ENCODE measurements at places on chromosomes 6 and 20.

- no peaks in the 10 kb centered on the region for H3K27me3 ChIP-seq
- H3K4me1 ChIP-seq = peaks cover 16% of the 10 kb centered on the region
- peaks cover 5% of the 10 kb centered on the region for H3K36me3 ChIP-seq
- H3K4me3 ChIP-seq = no peak overlapping the region
Measured at GRCh38 chr20:1912053-1912452, 16.8 kb downstream of the SIRPA start.

DNA sequence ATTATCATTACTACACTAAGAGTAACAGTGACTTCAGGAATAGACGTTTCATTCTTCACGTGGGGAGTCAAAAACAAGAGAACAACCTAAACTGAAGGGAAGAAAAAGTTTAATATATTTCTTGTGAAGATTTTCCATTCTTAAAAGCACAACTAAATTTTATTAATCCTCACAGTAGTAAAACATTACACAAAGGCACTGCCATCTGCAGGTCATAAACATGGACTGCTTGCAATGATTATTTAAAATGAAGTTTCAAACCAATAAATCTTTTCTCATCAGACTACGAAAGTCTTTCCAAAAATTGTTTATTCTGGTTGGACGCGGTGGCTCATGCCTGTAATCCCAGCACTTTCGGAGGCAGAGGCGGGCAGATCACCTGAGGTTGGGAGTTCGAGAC is 2.6 kb downstream of the NCOA5 start:
- peaks cover 39% of the 10 kb centered on the region for H3K4me1 ChIP-seq
- no peak for DNase-seq
- H3K27ac ChIP-seq = no peak overlapping the region
- peaks cover 26% of the 10 kb centered on the region for H3K36me3 ChIP-seq
- no peaks in the 10 kb centered on the region for H3K27me3 ChIP-seq

DNA sequence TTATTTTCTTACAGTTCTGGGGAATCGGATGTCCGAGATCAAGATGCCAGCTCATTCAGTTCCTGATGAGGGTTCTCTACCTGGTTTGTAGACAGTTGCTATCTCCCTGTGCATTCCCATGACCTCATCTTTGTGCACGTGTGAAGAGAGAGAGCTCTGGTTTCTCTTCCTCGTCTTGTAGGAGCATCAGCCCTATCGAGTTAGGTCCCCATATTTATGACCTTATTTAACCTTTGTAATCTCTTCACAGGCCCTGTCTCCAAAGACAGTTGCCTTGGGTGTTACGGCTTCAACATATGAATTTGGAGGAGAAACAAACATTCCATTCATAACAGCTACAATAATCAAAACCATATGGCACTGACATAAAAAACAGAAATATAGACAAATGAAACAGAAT is 455.3 kb downstream of the HACE1 start:
- DNase-seq = no peak
- no peaks in the 10 kb centered on the region for H3K27me3 ChIP-seq
- no peaks in the 10 kb centered on the region for H3K4me1 ChIP-seq
- no peak overlapping the region for H3K27ac ChIP-seq

GRCh38 chr6:111603040-111603439 is 2.6 kb downstream of the TRAF3IP2 start:
- H3K27me3 ChIP-seq = no peaks in the 10 kb centered on the region
- peaks cover 47% of the 10 kb centered on the region for H3K36me3 ChIP-seq
- H3K27ac ChIP-seq = peak overlapping the region; percentile 17
- DNase-seq = no peak
- peaks cover 46% of the 10 kb centered on the region for H3K4me1 ChIP-seq
- H3K4me3 ChIP-seq = peak overlapping the region; percentile 96

DNA sequence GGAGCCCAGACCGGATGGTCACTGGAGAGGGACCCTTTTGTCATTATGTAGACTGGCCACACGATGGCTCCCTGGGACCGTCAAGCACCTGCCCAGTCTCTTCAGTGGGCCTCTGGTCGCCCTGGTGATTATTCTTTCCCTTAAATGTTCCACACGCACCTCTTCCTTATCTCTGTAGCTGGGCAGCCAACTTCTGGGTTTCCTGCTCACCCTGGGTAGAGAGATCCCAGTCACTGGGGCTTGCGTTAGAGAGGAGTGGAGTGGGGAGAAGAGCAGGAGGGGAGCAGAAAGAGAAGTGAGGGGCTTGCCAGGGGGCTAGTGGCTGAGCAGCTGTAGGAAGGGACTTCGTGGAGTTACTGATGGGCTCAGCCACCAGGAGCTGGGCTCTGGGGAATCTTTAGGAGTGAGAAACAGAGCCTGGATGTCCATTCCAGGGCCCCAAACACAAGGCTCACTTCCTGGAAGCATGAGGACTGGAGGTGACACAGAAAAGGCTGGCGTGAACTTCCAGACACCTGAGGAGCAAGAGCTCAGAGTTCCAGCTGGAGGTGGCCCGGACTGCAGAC is 150.1 kb downstream of the DHX35 start:
- H3K4me1 ChIP-seq = peaks cover 17% of the 10 kb centered on the region
- peak; percentile 80 for DNase-seq
- peak overlapping the region; percentile 10 for H3K4me3 ChIP-seq
- peak overlapping the region; percentile 16 for H3K27ac ChIP-seq
- H3K27me3 ChIP-seq = peaks cover 93% of the 10 kb centered on the region

DNA sequence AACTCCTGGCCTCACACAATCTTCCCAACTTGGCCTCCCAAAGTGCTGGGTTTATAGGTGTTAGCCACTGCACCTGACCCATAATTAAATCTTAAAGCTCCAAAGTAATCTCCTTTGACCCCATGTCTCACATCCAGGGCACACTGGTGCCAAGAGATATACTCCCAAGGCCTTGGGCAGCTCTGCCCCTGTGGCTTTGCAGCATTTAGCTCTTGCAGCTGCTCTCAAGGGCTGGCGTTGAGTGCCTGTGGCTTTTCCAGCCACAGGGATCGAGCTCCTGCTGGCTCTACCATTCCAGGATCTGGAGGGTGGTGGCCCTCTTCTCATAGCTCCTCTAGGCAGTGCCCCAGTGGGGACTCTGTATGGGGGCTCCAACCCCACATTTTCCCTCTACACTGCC is 49.3 kb upstream of the CD2AP start:
- H3K27me3 ChIP-seq = no peaks in the 10 kb centered on the region
- H3K4me3 ChIP-seq = no peak overlapping the region
- H3K4me1 ChIP-seq = peaks cover 3% of the 10 kb centered on the region

DNA sequence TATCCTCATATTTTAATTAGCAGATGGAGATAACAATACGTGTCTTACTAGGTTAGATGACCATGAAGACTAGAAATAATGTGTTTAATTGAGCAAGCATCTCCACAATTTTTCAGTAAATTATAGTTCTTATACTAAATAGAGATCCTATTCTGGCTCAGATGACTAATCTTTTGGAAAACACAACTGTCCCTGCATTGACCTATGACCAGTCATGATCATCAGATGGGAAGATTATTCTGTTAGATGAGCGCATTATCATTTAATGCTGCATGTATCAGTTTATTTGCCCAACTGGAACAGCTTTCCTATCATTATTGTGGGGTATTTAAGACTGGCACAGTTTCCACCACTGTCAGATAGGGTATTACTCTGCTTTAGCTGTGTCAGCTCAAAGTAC is 185.5 kb downstream of the MOXD1 start:
- no peak overlapping the region for H3K4me3 ChIP-seq

DNA sequence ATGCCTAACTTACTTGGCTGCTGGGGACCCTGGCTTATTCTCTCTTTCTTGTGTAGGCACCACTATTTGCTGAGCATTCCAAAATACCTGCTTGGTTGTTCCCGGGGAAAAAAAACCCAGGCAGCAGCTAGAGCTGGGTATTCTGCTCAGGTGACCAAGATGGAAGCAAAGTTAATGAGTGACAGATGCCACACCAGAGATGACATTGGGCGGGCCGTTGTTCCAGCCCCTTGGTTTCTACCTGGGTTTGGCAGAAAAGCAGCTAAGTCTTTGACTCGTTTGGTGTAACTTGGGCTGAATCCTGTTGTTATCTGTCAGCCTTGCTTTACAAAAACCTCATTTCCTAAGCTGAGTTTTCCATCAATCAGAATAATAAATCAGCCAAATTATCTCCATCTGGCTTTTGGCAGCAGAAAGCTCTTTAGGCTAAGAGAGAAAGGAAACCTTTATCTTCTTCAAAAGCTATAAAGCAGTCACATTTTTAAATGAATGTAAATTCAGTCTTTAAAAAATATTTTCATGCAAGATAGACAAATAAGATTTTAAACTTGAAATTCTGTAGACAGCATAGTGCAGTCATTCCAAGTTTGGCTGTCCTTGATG is 202.0 kb upstream of the GMDS start:
- H3K27me3 ChIP-seq = no peaks in the 10 kb centered on the region
- no peak overlapping the region for H3K4me3 ChIP-seq
- no peak for DNase-seq
- H3K4me1 ChIP-seq = peaks cover 14% of the 10 kb centered on the region
- H3K27ac ChIP-seq = no peak overlapping the region
- peaks cover 6% of the 10 kb centered on the region for H3K36me3 ChIP-seq

DNA sequence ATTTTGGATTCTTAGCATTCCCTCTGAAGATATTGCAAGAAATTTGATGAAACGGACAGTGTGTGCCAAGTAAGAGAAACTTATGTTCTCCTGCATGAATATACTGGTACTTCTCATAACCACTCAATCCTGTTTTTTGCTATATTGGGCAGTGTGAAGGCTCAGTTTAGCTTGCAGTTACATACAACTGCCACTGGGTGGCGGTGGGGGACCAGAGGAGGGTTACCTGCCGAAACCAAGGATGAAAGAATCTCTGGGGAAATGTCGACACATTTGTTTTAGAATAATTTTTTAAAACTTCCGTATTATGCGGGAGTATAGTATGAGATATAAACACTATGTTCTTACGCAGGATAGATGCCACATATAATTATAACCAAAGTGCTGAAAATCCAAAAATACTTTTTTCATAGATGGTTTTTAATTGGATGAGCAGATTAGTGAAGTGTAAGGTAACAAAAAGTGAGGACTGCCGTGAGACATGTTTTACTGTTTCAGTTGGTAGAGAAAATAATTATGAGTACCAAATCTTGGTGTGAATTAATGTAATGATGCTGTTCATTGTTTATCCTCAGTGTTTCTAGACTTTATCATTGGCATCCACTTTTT is 9.7 kb downstream of the TRMT11 start:
- peak; percentile 72 for DNase-seq
- no peak overlapping the region for H3K4me3 ChIP-seq
- H3K27me3 ChIP-seq = no peaks in the 10 kb centered on the region
- peaks cover 11% of the 10 kb centered on the region for H3K36me3 ChIP-seq
- peaks cover 12% of the 10 kb centered on the region for H3K4me1 ChIP-seq
- no peak overlapping the region for H3K27ac ChIP-seq

- H3K27me3 ChIP-seq = no peaks in the 10 kb centered on the region
- H3K27ac ChIP-seq = no peak overlapping the region
- no peak overlapping the region for H3K4me3 ChIP-seq
- DNase-seq = no peak
- peaks cover 12% of the 10 kb centered on the region for H3K4me1 ChIP-seq
- H3K36me3 ChIP-seq = no peaks in the 10 kb centered on the region
Measured at GRCh38 chr6:100721256-100721655, 159.9 kb downstream of the ASCC3 start.

GRCh38 chr20:24109008-24109407 is 120.4 kb upstream of the GGTLC1 start:
- H3K36me3 ChIP-seq = no peaks in the 10 kb centered on the region
- H3K27ac ChIP-seq = no peak overlapping the region
- H3K4me3 ChIP-seq = no peak overlapping the region

DNA sequence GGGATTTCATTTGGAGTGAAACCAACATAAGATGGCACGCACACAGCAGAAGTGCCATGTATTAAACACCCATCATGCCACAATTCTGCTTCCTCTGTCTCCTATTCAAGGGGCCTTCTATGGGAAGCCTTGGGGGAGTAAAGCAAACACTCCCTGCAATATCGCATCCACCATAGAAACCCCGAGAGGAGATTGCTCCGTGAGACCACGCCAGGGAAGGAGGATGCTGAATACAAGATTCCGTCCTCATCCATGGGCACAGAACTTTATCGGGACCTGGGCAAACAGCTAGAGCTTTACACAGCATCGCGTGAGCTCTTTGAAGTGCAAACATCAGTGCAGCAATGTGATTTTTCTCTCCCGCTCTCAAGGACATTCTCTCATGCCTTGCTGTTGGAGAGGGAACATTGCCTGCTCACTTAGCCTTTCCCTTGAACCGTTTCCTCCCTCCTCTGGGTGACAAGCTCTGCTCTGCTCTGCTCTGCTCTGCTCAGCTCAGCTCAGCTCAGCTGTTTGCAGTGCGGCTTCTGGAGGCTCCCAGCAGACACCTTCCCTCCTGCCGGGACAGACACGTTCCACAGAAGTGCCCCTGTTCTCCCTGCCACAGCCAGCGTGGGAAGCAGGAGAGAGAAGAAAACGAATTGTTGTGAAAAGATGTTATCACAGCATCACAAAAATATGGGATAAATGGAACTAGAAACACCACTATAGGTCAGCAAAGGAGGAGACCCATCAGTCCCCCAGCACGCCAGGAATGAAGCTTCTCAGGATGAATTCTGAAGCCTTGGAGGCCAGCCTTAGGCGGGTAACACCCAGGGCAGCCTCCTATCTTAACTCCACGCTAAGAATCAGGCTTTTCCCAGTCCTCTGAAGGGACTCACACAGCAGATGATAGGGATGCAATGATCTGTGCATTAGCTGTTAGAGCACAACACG is 48.2 kb downstream of the RNASET2 start:
- no peaks in the 10 kb centered on the region for H3K27me3 ChIP-seq
- H3K4me1 ChIP-seq = no peaks in the 10 kb centered on the region
- no peak overlapping the region for H3K27ac ChIP-seq
- no peak overlapping the region for H3K4me3 ChIP-seq
- no peaks in the 10 kb centered on the region for H3K36me3 ChIP-seq

GRCh38 chr20:6697228-6697972 is 70.1 kb upstream of the BMP2 start:
- no peak overlapping the region for H3K4me3 ChIP-seq
- H3K36me3 ChIP-seq = no peaks in the 10 kb centered on the region
- no peak for DNase-seq

GRCh38 chr6:338815-339262 is 46.6 kb downstream of the DUSP22 start:
- H3K4me3 ChIP-seq = no peak overlapping the region
- DNase-seq = no peak
- H3K4me1 ChIP-seq = no peaks in the 10 kb centered on the region
- H3K36me3 ChIP-seq = no peaks in the 10 kb centered on the region
- H3K27ac ChIP-seq = no peak overlapping the region

Data from Calu3 (cell line).